ENCODE measurements at places on chromosomes 2 and 18.

DNA sequence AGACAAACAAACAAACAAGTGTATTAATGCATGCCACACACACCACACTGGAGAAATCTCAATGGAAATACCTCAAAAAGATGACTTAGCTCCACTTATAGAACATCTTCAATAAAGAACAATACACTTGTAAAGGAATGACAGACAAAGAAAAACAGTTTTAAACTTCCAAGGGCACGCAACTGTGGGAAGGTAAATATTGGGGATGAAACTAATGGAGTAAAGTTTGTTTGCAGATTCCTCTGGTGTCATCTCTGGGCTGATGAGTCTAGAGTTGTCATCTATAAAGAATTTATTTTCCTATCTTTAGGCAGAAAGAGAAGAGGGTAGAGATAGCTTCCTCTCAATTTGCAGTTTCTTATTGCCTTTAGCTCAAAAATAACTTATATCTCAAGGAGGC, 144.0 kb upstream of the ZC3H15 start:
- no peak for DNase-seq

DNA sequence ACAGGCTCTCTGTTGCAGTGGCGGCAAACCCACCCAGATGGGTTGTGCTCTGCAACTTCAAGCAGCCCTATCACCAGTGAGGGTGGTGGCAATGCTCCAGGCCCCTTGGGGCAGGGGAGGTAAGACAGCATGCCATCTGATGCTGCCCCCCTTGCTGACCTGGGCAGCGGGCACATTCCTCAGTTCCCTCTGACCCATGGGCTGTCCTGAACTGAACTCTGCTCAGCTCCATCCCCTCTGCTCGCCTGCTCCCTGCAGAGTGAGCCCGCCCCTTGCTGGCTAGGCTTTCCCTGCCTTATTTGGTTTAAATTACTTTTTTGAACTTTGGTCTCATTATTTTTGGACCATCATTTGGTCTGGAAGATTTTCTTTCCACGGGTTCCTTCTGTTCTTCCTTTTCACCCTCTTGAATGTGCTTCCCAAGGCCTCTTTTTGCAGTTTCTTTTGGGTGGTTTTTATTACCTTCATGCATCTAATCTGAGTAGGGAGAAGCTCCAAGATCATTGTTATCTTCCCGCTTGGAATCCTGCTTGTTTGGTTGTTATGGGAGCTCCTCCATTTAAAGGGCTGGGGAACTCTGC, 565.4 kb downstream of the TNS1 start:
- no peak for DNase-seq

DNA sequence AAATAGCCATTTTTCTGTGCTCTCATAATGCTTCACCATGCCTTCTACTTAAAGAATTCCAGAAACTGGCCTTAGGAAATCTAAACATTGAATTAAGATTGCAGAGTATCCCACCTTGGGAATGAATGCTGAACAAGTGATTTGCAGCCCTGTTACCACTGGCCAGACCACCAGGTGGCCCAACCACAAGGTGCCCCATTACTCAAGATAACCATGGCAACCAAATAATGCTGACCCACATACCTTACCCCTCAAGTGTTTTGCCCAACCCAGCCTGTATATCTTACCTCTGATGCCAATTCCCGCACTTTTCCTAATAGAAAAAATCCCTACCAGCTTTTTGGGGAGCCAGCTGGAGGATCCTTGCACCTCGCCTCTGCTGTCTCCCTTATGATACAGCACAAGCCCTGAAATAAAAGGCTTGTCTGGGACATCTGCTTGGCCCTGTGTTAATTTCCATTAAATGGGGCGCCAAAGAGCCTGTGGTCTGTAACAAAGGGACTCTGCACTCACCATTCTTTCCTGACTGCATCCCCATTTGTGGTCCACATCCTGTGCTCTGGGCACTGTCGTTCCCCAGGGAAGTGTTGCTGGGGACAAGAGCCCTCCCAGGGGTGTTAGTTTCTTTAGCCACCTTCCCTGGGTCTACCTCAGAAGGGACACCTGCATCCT, 17.3 kb upstream of the KCNF1 start:
- DNase-seq = no peak

DNA sequence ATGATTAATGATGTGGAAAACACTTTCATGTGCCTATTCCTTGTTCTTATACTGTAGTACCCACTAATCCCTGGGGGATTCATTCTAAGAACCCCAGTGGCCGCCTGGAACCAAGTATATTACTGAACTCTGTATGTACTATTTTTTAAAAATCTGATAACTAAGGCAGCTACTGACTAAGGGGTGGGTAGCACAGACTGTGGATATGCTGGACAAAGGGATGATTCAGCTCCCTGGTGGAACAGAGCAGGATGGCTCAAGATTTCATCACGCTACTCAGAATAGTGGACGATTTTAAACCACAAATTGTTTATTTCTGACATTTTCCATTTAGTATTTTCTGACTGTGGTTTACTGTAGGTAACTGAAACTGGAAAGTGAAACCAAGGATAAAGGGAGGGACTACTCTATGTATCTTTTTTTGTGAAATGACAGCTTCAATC, 41.8 kb upstream of the CDC42EP3 start:
- DNase-seq = peak; percentile 80

DNA sequence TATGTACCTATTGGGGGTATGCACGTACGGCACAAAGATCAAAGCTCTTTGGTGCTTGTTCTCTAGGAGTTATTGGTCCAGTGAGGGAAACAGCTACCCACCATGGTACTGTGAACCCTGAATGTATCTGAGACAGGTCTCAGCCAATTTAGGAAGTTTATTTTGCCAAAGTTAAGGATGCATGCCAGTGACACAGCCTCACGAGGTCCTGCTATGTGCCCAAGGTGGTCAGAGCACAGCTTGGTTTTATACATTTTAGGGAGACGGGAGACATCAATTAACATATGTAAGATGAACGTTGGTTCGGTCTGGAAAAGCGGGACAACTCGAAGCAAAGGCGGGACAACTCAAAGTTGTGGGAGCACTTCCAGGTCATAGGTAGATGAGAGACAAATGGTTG, 75.8 kb downstream of the SOWAHC start:
- no peak for DNase-seq

GRCh38 chr2:160201849-160202539, 1.9 kb upstream of the ITGB6 start:
- DNase-seq = no peak

DNA sequence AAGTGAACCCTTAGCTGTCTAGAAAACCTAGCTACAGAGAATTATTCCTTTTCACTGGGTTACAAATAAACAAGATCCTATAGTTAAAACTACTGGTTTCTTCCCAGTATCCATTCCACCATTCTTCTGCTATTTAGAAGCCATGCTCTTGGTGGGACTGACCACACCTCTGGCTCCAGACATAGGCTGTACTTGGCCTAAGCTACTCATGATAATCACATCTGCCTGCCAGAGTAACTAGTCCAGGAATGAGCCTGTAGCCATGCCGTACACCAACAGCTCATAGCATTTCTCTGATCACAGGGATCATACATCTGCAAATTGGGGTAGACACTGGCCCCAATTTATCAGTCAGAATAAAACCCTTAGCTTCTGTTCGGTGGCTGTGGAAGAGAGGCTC, 33.7 kb downstream of the NABP1 start:
- DNase-seq = no peak

DNA sequence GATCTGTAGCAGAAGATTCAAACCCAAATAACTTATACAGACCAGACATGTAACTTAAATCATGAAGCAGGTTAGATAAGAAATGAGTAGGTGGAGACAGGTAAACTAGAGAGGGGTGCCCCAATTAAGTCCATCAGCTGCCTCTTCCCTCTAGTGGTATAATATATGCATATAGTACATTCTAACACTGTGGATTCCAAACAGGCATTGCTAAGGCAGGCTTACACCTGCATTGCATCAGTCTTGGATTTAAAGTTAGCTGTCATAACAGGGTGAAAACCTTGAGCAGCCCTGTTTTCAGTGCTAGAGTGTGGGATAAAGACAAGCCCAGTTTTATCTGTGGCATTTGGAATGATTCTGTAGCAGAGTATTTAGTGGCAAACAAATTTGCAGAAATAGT, 63.4 kb downstream of the NYAP2 start:
- no peak for DNase-seq

- DNase-seq = no peak
Measured at GRCh38 chr2:178114462-178114861, 2.2 kb downstream of the RBM45 start.

- no peak for DNase-seq
Measured at GRCh38 chr2:190972213-190972612, 41.8 kb downstream of the STAT1 start.

GRCh38 chr2:147416099-147416498, 428.7 kb upstream of the ACVR2A start:
- DNase-seq = no peak

- DNase-seq = peak; percentile 51
Measured at GRCh38 chr2:16774980-16775898, 109.6 kb upstream of the CYRIA start.

DNA sequence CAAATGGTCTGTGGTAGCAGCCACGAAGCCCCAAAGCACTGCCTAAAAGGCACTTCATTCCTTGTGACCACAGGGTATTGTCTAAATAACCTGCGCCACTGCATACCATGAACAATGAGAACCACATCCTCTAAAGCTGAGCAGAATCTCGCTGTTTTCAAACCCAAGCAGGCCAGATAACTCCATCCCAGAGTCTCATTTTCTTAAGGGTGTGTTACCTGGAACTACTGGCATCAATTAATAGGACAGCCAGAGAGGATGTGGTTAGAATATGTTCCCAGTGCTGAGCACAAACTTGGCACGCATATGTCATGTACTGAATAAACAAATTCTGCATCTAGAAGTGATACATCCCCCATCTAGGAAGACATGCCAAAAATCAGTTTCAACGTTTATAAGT, 13.0 kb downstream of the VPS4B start:
- no peak for DNase-seq

- no peak for DNase-seq
Measured at GRCh38 chr2:238702276-238703052, 145.4 kb upstream of the TWIST2 start.

GRCh38 chr2:55712477-55713060, 18.9 kb upstream of the PNPT1 start:
- DNase-seq = no peak

DNA sequence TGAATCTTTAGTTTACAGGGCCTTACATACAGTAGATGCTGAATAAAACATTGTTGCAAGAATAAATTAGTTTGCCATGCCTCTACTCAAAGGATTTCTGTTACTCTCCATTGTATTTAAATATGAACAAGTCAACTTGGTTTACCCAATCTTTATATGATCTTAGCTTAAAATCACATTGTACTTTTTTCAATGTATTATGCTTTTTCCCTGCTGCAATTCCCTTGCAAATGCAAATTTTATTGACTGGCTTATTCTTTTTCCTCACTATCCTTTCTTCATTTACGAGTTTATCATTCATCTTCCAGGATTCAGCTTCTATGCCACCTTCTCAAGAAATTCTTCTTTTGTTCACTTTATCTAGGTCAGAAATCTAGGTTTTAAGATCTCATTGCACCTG, 571.4 kb upstream of the ZNF804A start:
- DNase-seq = no peak

DNA sequence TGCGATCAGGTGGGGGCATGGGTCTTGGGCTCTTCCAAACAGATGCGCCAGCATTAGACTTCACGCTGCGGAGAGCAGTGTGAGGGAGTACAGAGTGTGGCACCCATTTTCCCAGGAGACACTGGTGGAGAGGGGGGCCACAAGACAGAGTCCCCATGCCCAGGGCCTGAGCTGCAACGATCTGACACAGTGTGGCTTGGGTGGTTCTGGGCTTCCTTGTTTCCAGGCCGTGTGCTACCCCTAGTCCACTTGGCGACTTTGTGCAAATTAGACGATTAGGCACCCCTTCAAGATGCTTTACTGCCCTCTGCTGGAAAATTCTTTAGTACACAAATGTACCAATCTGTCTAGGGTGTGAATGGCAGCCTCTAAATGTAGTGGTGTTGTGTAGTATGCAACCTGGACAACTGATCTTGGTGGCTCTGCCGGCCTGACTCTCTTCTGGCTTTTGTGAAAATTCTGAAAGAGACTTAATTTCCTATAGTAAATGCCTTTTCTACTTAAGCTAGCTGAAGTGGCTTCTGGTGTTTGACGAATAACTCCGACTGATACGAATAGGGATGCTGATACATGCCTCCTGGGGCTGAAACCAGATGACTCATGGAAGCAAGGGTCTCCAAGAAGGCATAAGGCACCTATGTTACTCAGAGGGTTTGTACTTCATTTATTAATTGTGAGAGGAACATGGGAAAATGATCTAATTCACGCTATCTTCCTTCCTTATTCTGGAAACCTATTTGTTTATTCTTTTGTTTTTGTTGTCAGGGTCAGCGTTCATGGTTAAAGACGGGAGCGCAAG, 92.3 kb upstream of the SMAD2 start:
- peak; percentile 90 for DNase-seq

- no peak for DNase-seq
Measured at GRCh38 chr2:126643431-126643830, 12.5 kb upstream of the GYPC start.

DNA sequence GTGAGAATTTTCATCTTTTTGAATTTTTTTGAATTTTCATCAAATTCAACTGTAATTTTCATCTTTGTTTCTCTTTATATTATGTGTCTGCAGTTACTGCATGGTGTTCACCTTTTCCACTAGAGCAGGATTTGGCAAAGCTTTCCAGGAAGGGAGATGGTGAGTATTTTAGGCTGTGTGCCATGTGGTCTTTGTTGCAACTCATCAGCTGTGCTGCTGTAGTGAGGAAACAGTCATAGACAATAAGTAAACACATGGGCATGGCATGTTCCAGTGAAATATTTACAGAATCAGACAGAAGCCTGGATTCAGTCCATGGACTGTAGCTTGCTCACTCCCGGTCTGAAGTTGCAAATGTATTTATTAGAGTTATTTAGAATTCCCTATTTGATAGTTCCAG, 120.4 kb downstream of the DCDC2C start:
- no peak for DNase-seq

- DNase-seq = peak; percentile 75
Measured at GRCh38 chr2:7083580-7084509, 166.6 kb downstream of the RNF144A start.

- peak; percentile 12 for DNase-seq
Measured at GRCh38 chr2:158187908-158188307, 86.2 kb downstream of the UPP2 start.

GRCh38 chr2:241873081-241873802, 3.7 kb downstream of the RTP5 start:
- no peak for DNase-seq

GRCh38 chr2:109216332-109216731, 87.3 kb downstream of the SH3RF3 start:
- peak; percentile 66 for DNase-seq

DNA sequence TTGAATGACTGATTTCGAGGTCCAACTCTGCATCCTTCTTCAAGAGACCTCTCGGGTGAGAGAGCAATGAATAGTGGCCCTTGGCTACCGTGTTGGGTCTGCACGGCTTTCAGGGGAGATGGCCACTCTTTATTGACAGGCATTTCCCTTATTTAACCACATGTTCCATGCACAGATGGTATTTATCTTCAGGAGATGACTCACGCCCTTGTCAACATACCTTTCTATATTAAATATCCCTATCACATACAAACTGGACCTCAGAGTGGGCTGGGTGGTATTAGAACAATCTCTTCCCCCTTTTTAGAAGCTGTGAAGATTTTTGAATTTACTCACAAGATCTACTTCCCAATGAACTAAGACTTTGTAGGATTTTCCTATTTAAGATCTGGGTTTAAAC, 109.6 kb upstream of the CDC42EP3 start:
- DNase-seq = peak; percentile 38

GRCh38 chr2:227783404-227784138, 30.1 kb upstream of the CCL20 start:
- DNase-seq = peak; percentile 50

GRCh38 chr2:767440-767839, 90.2 kb upstream of the TMEM18 start:
- peak; percentile 98 for DNase-seq

Data from NB4 (cell line).